Heart left ventricle (tissue), 16 donors: ENCODE measurements at places on chromosomes 16 and 17. TPM values are rescaled to one million over a fixed set of nuclear protein-coding genes. Genes with fewer than 3 reads are reported as not detected.
A peak's percentile ranks its signal among the peaks of the same experiment; 100 is the strongest.

Gene PPP1R27
- not detected for polyA plus RNA-seq

DNA sequence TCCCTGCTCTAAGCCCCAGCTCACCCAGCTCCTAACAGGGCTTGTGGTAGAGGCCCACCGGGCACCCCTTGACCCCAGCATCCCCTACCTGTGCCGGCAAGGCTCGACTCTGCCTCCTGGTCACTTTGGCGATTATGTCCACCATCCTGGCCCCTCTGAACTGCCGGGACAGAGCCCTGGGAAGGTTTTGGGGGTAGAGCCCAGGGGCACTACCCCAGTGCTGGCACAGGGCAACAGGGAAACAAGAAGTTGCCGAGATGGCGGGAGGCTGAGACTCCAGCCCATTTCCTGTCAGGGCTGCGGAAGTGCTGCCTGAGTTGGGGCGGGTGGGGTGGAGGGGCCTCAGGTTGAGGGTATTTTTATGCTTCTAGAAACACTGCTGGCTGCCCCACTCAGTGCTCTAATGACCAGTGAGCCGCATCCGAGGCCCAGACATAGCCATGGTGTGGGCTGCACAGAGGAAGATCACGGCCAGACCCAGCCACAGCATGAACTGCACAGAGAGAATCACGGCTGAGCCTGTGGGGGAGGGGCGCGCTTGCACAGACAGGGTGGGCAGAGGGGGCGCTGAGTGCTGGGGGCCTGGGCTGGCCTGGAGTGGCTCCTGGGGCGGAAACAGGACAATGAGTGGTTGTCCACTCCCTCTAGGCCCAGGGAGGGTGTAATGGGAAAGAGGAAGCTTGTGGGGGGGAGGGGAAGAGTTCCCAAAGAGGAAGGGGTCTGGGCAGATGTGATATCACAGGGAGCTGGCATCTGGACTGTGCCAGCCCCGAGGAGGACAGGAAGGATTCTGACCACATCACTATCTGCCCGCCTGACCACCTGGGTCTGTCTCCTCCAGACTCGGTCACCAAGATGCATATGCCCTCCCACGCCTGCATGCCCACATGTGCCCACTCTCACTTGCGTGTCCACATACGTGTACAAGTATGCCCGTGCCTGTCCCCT lies 22.3 kb downstream of the ARHGAP27 start:
- peak; percentile 64 for DNase-seq
- peak overlapping the region; percentile 55 for H3K4me3 ChIP-seq
- peaks cover 81% of the 10 kb centered on the region for H3K4me1 ChIP-seq
- H3K36me3 ChIP-seq = peaks cover 6% of the 10 kb centered on the region
- peak overlapping the region; percentile 72 for H3K27ac ChIP-seq

DNA sequence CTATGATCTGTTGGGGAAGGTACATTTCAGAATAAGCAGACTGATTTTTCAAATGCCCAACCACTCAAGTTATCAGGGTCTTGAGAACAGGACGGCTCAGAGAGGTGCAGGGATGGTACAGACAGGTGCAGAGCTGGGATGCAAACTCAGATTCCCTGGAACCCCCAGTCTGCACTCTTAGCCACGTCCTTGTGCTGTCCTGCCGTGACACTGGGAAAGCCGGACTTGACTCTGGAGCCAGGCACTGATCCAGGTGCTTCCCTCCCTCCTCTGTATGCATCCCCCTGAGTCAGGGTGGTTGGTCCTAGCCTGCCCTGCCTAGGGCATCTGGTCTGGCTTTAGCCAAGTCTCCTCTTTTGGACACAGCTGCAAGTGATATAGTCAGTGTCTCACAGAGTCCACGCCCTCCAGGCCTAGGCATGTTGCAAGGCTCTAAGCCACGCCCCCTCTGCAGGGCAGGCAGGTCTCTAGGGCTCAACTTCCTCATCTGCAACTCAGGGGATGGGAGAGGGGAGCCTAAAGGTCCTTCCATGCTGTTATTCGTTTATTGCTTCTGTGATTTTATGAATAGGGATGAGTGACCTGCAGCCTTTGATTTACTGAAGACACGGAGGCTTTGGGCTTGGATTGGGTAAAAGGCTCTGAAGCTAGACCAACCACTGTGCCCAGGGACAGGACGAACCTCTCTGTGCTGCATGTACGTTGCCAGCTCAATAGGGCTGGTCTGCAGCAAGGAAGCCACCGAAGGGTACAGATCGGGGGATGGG lies 97.3 kb downstream of the SDK2 start:
- H3K27ac ChIP-seq = no peak overlapping the region
- no peaks in the 10 kb centered on the region for H3K36me3 ChIP-seq
- peaks cover 3% of the 10 kb centered on the region for H3K4me1 ChIP-seq
- no peak overlapping the region for H3K4me3 ChIP-seq
- no peaks in the 10 kb centered on the region for H3K27me3 ChIP-seq
- DNase-seq = no peak

- no peaks in the 10 kb centered on the region for H3K4me1 ChIP-seq
- no peak overlapping the region for H3K4me3 ChIP-seq
- H3K27me3 ChIP-seq = no peaks in the 10 kb centered on the region
- no peak overlapping the region for H3K27ac ChIP-seq
- H3K36me3 ChIP-seq = no peaks in the 10 kb centered on the region
- DNase-seq = peak; percentile 15
Measured at GRCh38 chr17:61837175-61838051, 25.9 kb downstream of the BRIP1 start.

- H3K36me3 ChIP-seq = no peaks in the 10 kb centered on the region
Measured at GRCh38 chr17:37447641-37448040, 41.0 kb downstream of the TADA2A start.

Gene LRRC37A
- polyA plus RNA-seq = 1.2 TPM

DNA sequence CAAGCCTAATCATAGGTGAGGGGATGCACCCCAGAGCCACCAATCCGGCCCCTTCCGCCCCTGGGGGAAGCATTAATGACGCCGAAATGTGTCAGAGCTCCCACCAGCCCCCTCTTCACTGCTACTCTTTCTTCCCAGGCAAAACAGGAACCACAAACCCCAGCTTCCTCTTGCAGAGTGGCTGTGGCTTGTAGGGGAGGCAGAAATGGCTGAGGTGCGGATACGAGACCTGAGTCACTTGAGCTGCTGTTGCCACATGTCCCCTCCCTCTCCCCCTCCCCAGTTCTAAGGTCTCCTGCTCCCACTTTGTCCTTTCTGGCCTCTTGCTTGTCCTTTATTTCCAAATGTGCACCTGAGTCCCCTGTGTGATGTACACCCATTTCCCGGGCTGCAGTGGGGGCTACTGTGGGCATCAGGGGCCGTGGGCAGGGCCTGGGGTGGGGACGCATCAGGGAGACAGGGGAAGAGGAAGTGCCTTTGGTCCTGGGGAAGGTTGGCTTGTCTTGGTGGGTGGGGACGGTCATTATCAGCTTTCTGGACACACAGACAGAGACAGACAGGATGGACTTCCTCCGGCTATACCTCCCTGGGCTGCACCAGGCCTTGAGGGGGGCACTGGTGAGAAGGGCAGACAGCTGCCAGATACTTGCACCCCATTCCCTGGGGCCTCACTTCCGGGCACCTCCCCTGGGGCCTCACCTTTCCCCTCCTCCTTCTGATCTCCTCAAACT lies at the start of gene APOBR:
Gene APOBR, plus strand, starts transcription at position 523 of the 731 bp plus-strand sequence. Its CDS starts 39 bp downstream, at position 562.
- peak; percentile 74 for DNase-seq
- peak within 1 kb of the TSS; percentile 50 for H3K27ac ChIP-seq
- H3K4me3 ChIP-seq = peak within 1 kb of the TSS; percentile 20
- H3K4me1 ChIP-seq = peaks cover 49% of the 10 kb centered on the region
- H3K27me3 ChIP-seq = no peaks in the 10 kb centered on the region
- no peaks in the 10 kb centered on the region for H3K36me3 ChIP-seq

- peaks cover 5% of the 10 kb centered on the region for H3K4me1 ChIP-seq
- peaks cover 18% of the 10 kb centered on the region for H3K36me3 ChIP-seq
- no peak for DNase-seq
- peak overlapping the region; percentile 89 for H3K4me3 ChIP-seq
- peak overlapping the region; percentile 66 for H3K27ac ChIP-seq
- H3K27me3 ChIP-seq = no peaks in the 10 kb centered on the region
Measured at GRCh38 chr16:19524356-19524615, 544 bp downstream of the CCP110 start.

GRCh38 chr17:18140648-18141047 lies 32.1 kb downstream of the MYO15A start:
- H3K36me3 ChIP-seq = no peaks in the 10 kb centered on the region
- no peak overlapping the region for H3K27ac ChIP-seq
- no peak overlapping the region for H3K4me3 ChIP-seq
- no peaks in the 10 kb centered on the region for H3K4me1 ChIP-seq
- no peak for DNase-seq
- H3K27me3 ChIP-seq = no peaks in the 10 kb centered on the region

DNA sequence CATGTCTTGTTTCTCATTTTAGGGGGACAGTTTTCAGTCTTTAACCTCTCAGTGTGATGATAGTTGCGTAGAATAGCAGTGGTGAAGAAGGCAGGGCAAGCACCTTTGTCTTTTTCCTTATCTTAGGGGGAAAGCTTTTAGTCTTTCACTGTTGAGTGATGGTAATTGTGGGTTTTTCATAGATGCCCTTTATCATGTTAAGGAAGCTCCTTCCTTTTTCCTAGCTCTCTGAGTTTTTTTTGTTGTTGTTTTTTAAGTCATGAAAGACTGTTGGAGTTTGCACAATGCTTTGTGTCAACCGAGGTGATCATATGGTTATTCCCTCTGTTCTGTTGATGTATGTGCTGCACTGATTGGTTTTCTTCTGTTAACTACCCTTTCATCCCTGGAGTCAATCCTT lies 15.7 kb downstream of the NOL11 start:
- H3K36me3 ChIP-seq = peaks cover 97% of the 10 kb centered on the region
- no peak overlapping the region for H3K4me3 ChIP-seq
- H3K4me1 ChIP-seq = no peaks in the 10 kb centered on the region
- H3K27me3 ChIP-seq = no peaks in the 10 kb centered on the region
- no peak overlapping the region for H3K27ac ChIP-seq

DNA sequence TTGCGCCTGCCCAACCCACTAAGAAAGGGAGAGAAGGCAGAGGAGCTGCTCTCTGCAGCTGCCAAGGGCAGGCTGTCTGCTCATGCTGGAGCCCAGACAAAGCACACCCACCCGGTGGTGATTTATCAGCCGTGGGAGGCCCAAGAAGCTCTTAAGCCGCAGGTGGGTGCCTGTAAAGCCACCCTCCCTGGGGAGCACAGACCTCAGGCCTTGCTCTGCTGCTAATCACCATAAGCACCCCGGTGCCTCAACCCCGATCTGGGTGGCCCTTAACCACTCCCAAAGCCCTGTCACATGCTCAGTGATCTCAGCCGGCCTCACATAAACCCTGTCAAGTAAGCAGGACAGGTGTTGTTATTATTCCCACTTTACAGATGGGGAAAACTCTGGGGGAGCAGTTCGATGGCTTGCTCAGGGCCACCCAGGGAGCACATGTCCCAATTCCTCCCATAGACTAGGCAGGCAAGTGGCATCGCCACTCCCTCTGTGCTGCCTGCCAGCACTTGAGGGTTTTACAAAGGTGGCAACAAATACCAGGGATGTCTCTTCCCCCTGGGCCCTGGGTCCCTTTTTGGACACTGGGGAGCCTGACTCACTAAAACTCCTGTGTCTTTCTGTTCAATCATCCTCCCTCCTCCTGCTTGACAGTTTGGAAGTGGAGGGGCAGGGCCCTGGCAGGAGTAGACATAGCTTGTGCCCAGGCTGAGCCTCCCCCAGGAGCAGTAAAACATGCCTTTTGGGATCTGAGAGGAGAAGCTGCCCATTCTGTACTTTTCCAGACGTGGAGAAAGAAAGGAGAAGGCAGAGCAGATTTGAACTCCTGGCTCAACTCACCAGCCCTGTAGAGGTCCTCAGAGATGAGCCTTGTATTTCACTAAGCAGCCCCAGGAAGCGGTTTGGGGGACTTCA lies 299.3 kb downstream of the SOX9 start:
- no peaks in the 10 kb centered on the region for H3K4me1 ChIP-seq
- DNase-seq = no peak
- no peak overlapping the region for H3K27ac ChIP-seq
- no peaks in the 10 kb centered on the region for H3K27me3 ChIP-seq

DNA sequence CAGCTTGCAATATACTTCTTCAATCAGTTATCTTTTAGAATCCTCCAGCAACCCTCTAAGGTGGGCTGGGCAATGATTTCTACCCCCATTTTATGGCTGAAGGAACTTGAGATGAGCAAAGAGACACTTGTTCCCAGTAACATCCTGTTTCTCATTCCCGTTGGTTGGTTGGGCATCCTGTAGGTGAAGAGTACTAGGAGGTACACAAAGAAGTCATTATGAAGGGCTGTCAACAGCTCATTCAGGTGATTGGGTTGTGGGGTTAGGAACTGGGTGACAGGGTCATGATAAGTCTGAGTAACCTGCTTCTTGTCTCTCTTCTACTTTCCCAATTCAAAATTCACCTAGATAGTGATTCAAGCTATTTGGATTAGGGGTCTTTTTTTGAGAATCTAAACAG lies 76.5 kb downstream of the MMD start:
- no peak overlapping the region for H3K4me3 ChIP-seq
- no peaks in the 10 kb centered on the region for H3K36me3 ChIP-seq
- no peak for DNase-seq

Gene RMI2
- polyA plus RNA-seq = 0.76 TPM

GRCh38 chr17:58136669-58137279 lies 11.4 kb upstream of the OR4D1 start:
- no peaks in the 10 kb centered on the region for H3K27me3 ChIP-seq
- no peak for DNase-seq
- H3K4me1 ChIP-seq = no peaks in the 10 kb centered on the region
- H3K36me3 ChIP-seq = no peaks in the 10 kb centered on the region
- H3K27ac ChIP-seq = no peak overlapping the region
- no peak overlapping the region for H3K4me3 ChIP-seq

- H3K27me3 ChIP-seq = no peaks in the 10 kb centered on the region
- peaks cover 3% of the 10 kb centered on the region for H3K4me1 ChIP-seq
- no peak for DNase-seq
- no peak overlapping the region for H3K27ac ChIP-seq
Measured at GRCh38 chr16:58582971-58583765, 46.5 kb downstream of the CNOT1 start.

- H3K4me1 ChIP-seq = no peaks in the 10 kb centered on the region
- H3K36me3 ChIP-seq = peaks cover 7% of the 10 kb centered on the region
- no peaks in the 10 kb centered on the region for H3K27me3 ChIP-seq
- no peak overlapping the region for H3K27ac ChIP-seq
Measured at GRCh38 chr16:20928774-20929411, 28.3 kb downstream of the LYRM1 start.

Gene DNAAF1
- polyA plus RNA-seq = 0.15 TPM

- peak; percentile 69 for DNase-seq
- H3K4me3 ChIP-seq = peak overlapping the region; percentile 8
- H3K4me1 ChIP-seq = peaks cover 16% of the 10 kb centered on the region
- H3K36me3 ChIP-seq = no peaks in the 10 kb centered on the region
Measured at GRCh38 chr16:2341456-2342447, 1.2 kb upstream of the ABCA3 start.

Gene HIGD1B
- polyA plus RNA-seq = 30.9 TPM

Gene TEKT5
- not detected for polyA plus RNA-seq

Gene NTHL1
- 32.3 TPM for polyA plus RNA-seq

DNA sequence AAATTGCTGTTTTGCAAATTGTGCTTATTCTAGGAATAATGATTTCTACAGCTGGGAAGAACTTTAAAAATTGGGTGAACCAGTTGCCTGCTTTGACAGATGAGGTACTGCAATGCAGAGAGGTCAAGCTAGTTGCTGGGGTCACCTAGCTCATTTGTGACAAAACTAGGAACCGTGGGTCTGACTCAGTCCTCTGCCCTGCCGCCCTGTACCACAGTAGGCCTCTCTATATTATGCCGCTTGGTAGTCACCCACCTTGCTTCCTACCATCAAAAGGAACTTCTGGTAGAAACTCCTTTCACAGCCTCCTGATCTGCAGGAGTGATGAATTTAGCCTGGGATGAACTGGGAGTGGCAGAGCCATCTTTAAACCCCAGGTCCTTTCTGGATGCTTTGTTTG lies 105.7 kb downstream of the PITPNC1 start:
- no peaks in the 10 kb centered on the region for H3K4me1 ChIP-seq
- no peaks in the 10 kb centered on the region for H3K27me3 ChIP-seq
- no peak for DNase-seq
- no peak overlapping the region for H3K4me3 ChIP-seq
- no peak overlapping the region for H3K27ac ChIP-seq
